ENCODE measurements at places on chromosomes 13 and 19. TPM values are rescaled to one million over a fixed set of nuclear protein-coding genes. Genes with fewer than 3 reads are reported as not detected.

- DNase-seq, result no peak
These were observed 92.2 kb downstream of the STOML3 start for GRCh38 chr13:38898481-38898880.

GRCh38 chr13:76852986-76853385, 33.2 kb downstream of the KCTD12 start:
- DNase-seq, result no peak

GRCh38 chr13:74173822-74174221, 39.6 kb upstream of the KLF12 start:
- DNase-seq, result no peak

GRCh38 chr13:113861433-113862030, 2.3 kb downstream of the GAS6 start:
- peak; percentile 39 for DNase-seq

Gene SELENOV
- not detected for total RNA-seq

GRCh38 chr19:43505941-43506340, 1.4 kb upstream of the PHLDB3 start:
- no peak for DNase-seq

DNA sequence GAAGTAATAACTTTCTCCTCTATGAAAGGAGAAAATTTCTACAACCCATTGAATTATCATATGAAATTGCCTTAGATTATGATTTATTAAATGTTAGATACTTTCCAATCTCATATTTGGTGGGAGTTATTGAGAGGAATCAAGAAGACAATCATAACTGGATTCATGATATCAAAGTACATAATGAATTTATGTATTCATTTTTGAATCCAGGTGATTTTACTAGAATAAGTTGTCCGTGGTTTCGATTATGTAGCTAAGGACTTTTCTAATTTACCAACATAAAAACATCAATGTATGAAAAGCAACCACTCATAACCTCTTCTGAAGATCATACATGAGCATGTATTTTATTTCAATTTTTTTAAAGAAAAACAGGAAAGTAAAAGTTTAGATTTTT, 1225.0 kb upstream of the MIR17HG start:
- no peak for DNase-seq

Gene TEX26
- not detected for total RNA-seq

DNA sequence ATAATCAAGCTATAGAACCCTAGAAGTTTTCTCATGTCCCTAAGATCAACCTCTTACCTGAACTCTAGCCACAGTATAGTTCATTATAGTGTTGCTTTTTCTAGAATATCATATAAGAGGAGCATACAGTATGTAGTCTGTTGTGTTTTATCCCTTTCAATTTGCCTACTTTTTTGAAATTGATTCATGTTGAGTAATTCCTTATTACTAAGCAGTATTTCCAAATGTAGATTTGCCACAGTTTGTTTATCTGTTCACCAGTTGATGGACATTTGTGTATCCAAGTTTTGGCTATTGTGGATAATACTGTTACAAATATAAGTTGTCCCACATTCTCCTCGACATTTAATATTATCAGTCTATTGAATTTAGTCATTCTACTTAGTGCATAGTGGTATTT, 138.0 kb downstream of the LMO7 start:
- DNase-seq, result no peak

GRCh38 chr13:35727881-35728280, 251.4 kb upstream of the MAB21L1 start:
- no peak for DNase-seq

DNA sequence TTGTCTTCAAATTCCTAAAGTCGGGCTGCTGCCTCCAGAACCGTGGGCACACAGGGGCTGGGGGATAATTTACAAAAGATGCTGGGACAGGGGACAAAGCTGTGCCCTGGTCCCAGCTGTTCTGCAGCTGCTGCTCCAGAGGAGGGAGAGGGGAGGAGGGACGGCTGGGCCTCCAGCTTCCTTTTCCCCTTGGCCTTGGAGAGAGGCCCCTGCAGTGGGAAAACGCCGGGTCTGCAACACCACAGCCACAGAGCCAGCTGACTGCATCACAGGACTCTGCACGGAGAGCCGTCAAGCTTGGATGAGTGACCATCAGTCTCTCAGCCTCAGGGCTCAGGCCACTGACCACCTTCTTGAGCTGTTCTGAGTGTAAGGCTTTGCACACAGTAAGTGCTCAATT, 6.1 kb downstream of the DOCK6 start:
- DNase-seq, result no peak

Gene OR7C1
- total RNA-seq, result not detected

Gene DDX49
- 34.4 TPM for total RNA-seq

DNA sequence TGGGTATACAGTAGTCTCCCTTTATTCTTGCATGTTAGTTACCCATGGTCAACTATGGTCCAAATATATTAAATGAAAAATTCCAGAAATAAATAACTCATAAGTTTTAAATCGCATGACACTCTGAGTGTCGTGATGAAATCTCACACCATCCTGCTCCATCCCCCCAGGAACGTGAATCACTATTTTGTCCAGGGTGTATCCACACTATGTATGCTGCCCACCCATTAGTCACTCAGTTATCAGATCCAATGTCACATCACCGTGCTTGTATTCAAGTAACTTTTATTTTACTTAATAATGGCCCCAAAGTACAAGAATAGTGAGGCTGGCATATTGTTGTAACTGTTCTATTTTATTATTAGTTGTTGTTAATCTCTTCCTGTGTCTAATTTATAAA, 115.8 kb upstream of the SERP2 start:
- no peak for DNase-seq

DNA sequence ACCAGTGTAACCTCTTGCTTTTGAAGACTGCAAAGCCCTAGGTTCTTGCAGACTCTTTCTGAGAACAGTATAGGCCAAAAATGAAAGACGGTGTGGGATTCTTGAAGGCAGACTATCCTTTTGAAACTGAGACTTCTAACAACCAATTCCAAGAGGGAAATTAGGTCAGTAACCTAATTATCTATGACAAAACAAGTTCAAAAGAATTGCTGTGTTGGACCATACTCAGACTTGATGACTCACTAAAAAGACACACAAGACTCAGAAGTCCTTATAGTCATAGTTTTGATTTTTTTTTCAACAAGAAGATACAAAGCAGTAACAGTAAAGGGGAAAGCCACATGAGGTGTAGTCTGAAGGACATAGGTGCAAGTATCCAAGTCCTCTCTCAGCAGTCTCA, 624.0 kb upstream of the GPC6 start:
- no peak for DNase-seq

Gene SPRED3
- 2.1 TPM for total RNA-seq

GRCh38 chr19:39969266-39969665, 1.7 kb upstream of the PSMC4 start:
- no peak for DNase-seq

- DNase-seq, result peak; percentile 43
These were observed 1.8 kb downstream of the DACH1 start for GRCh38 chr13:71864986-71865873.

DNA sequence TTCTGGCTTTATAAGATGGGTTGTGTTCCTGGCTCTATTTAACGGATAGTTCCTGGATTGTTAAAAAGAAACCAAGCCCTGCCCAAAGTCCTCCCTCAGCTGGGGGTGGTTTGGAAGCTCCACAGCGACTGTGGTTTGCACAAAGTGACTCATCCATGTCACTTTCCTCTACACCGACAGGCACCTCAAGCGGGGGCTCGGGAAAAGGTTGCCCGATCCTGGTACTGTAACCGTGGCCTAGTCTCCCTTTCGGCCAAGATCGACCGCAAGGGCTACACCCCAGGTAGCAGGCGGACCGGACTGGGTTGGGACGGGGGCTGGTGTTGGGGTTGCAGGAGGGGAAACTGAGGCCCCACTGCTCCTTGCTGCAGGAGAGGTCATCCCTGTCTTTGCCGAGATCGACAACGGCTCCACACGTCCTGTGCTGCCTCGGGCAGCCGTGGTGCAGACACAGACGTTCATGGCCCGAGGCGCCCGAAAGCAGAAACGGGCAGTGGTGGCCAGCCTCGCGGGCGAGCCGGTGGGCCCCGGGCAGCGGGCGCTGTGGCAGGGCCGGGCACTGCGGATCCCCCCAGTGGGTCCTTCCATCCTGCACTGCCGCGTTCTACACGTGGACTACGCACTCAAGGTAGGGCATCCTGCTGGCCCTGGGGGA, 1.6 kb downstream of the ARRDC2 start:
- no peak for DNase-seq

Gene SPINT2
- total RNA-seq, result 286 TPM

Gene IGSF23
- total RNA-seq, result not detected

DNA sequence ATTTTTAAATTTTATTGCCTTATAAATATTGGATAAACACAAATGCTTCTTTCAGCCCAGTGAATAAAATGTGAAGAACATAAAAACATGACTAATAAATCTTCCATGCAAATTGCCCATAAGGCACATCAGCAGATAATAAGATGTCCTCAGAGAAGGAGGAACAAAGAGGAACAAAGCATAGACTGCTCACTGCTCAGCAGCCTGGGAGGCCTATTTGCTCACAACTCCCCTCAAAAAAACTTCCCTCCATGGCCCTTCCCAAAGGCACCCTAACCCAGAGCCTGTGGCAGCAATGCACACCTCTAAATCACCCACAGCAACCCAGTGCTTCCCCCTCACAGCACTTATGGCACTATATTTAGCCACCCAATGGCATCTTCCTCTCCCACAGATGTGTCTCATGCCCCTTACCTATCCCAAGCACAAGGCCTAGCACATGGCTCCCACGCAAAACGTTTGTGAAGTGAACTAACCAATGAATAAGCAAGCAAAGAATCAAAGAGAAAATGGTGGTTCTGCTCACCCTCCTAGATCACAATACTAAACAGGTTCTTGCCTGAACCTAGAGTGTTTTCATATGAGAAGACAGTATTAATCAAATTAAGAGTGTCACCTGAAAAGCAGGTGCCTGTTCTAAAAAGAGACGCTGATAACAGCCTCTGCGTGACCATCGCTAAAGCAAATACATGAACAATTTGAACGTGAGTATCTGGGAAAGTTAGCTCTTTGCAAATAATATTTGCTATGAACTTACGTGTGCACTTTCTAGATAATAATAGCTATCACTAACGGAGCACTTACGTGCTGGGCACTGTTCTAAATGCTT, 96.9 kb downstream of the TBC1D4 start:
- no peak for DNase-seq

- no peak for DNase-seq
These were observed 97.9 kb upstream of the RNF113B start for GRCh38 chr13:98274921-98275487.

- no peak for DNase-seq
These were observed 608 bp downstream of the CNN2 start for GRCh38 chr19:1026783-1027649.

Gene TSHZ3
- total RNA-seq, result 23.6 TPM

- DNase-seq, result no peak
These were observed 14.9 kb downstream of the ZNF443 start for GRCh38 chr19:12425888-12426274.

GRCh38 chr13:111031531-111031961, 83.6 kb upstream of the ARHGEF7 start:
- no peak for DNase-seq

DNA sequence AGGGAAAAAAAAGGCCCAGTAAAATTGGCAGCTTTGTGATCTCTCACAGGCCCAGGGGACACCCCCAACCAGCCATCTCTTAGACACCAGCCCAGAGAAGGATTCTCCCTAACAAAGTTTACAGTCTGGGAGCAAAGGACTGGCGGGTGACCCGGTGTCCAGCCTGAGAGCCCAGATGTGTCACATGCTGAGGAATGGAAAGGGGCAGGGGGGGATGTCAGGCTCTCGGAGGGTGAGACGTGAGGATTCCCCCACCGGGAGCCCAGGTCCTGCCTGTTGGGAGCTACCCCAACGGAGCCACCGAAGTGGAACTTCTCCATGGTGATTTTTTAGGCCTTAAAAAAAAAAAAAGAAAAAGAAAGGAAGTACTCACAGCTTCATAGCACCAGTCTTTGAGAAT, 4.8 kb upstream of the CTXN1 start:
- no peak for DNase-seq
